ENCODE measurements at places on chromosomes 16 and 17.

DNA sequence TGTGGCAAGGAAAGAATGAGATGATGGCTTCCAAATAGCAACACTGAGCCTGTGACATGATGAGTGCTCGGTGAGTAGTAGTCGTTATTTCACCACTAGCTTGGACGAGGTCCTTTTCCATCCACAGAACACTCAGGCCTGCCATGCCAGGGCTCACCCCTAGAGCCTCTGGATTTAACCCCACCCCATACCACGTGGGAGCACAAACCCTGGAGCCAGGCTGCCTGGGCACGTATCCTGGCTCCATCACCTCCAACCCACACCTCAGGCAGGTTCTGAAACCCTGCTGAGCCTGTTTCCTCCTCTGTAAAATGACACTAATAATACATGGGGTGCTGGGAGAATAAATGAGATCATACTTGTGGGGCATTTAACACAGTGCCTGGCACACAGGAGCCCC, 192.4 kb downstream of the KATNIP start:
- DNase-seq: no peak

DNA sequence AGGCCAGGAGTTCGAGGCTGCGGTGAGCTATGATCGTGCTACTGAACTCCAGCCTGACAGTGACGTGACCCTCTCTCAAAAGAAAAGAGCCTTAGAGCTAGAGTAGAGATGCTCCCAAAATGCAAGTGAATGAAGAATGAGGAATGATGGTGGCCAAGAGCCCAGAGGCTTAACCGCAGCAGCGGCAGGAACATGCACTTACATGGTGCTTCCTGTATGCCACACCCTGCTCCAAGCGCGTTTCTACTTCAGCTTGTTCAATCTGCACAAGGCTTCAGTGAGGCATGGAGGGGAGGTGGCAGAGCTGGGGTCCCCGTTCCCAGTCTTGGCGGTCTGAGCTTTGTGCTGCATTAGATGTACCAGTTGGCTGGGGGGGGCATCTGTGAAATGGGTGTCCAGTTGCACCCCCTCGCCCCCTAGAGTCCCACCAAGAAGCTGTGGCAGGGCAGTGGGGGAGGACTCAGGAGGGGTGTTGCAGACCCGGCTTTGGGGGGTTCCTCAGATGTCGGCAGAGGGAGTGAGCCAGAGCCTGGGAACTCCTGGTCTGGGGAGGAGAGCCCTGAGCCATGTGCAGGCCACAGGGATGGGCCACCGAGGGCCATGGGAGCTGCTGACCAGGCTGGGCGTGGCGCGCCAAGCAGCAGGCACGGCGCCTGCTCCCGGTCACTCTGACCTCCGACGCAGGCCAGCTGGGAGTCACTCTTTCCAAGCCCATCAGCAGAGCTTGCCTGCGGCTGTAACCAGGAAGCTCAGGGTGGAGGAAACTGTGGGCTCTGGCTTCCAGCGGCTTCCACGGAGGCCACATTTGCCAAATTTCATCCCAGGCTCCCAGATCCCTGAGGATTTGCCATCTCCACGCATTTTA, 260.1 kb downstream of the PARN start:
- no peak for DNase-seq

GRCh38 chr17:78912082-78912481, 9.1 kb upstream of the CEP295NL start:
- DNase-seq: peak; percentile 57

- peak; percentile 10 for DNase-seq
Observed at GRCh38 chr17:37318931-37319594, 56.7 kb upstream of the C17orf78 start.

GRCh38 chr17:75601057-75601987, 13.7 kb downstream of the MYO15B start:
- DNase-seq: peak; percentile 48

DNA sequence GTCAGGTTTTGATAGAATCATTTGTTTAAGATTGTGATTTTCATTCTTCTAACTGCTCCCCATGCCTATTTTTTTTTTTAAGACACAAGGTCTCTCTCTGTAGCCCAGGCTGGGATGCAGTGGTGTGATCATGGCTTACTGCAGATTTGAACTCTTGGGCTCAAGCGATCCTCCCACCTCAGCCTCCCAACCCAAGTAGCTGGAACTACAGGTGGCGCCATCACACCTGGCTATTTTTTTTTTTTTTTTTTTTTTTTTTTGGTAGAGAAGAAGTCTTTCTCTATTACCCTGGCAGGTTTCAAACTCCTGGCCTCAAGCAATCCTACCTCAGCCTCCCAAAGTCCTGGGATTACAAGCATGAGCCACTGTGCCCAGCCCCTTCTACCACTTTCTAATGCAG, 223.3 kb downstream of the CBLN1 start:
- DNase-seq: no peak

GRCh38 chr17:41734949-41735313, 488 bp upstream of the HAP1 start:
- DNase-seq: no peak

- no peak for DNase-seq
Observed at GRCh38 chr17:77403854-77404253, 263.1 kb downstream of the SEC14L1 start.

DNA sequence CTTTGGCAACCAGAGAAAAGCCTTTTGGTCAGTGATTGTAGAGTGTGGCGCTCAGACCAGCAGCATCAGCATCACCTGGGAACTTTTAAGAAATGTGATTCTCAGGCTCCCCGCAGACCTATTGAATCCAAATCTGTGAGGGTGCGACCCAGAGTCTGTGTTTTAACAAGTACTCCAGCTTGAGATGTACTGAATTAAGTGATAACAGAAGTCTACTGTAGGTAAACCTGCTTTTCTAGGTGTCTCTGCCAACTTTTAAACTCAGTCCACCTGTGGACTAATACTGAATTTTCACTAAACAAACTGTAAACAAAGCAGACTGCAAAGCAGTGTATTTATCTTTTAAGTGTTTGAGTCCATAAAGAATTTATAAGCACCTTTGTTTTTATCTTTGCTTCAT, 43.6 kb downstream of the NUP93 start:
- no peak for DNase-seq

DNA sequence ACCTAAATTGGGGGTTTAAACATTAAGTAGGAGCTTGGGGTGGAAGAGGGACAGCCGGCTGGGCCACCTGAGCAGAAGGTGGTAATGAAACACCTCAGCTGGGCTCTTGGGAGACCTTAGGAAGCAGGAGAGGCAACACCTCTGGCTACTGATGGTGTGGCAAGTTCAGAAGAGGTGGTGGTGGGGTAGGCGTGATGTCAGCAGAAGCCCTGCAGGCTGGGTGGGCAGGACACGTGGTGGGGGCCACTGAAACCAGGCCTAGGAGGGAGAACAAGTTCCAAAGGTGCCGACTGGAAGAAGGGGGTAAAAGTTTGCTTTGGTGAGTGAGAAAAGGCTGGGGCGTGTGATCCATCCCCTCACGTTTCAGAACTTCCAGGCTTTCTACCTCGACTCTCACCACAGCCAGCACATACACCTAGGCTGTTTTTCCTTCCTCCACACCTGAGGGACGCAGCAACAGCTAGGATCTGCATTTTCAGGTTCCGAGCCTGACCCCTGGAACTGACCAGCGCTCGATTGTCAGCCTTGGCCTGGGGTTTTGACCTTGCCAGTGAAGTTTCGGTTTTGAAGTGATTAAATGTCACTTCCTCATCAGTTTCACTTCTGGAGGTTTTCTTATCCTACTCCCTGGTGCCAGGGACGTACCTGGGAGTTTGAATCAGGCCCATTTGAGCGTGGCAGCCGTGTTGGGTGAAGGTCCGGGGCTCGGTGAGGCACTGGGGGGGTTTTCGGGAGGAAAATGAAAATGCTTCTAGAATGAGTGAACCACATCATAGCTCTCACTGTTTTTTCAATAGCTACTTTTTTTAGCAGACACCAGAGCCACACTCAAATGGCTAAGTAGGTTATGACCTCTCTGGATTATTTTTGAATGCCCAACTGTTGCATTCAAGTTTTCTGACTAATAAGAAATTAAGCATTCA, 10.0 kb downstream of the SNN start:
- DNase-seq: no peak

- DNase-seq: no peak
Observed at GRCh38 chr17:13584701-13585080, 17.0 kb downstream of the HS3ST3A1 start.

DNA sequence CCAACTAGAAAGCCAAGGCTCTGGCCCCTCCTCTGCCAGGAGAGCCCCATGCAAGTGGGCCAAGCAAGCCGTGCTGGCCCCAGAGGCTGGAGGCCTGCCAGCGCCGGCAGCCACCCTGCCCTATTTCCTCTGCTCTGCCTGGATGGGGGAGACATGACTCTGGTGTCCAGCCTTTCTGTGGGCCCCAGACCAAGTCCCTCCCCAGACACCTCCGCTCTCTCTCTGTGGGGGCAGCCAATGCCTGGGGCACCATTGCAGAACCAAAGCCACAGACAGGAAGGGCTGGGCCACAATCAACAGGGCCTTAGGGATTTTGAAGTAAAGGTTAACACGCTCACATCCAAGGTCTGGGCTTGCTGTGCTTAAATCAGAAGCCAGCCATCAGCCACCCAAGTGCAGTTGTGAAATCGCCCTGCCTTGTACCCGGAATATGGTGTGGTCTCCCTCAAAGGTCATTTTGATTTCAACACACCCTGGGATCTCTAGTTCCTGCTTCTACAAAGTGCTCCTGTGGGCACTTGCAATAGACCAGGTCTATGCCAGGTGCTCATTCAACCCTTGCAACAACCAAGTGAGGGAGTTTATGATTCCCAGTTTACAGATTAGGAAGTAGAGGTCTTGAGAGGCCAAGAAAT, 63.5 kb upstream of the TEX2 start:
- DNase-seq: peak; percentile 88

GRCh38 chr16:72959301-72959996, 88.5 kb downstream of the ZFHX3 start:
- no peak for DNase-seq

DNA sequence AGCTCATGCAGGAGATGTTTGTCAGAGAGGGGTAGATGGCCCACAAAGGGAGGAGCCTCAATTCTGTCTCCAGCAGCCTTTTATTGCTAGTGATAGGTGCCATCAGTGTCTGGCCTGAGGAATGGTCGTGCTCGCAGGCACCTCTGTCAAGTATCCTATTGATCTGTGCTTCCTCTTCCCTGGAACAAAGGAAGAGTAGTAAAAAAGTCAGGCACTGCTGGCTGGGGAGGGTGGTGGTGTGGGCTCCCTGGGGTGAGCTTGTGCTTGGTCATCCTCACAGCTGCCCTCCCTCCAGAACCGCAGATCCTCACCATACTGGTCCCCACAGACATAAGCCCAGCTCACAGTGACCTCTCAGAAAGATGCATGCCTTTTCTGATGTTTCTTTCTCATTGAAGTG, 15.0 kb upstream of the SALL1 start:
- DNase-seq: no peak

GRCh38 chr16:72896485-72897118, 151.3 kb downstream of the ZFHX3 start:
- DNase-seq: no peak

DNA sequence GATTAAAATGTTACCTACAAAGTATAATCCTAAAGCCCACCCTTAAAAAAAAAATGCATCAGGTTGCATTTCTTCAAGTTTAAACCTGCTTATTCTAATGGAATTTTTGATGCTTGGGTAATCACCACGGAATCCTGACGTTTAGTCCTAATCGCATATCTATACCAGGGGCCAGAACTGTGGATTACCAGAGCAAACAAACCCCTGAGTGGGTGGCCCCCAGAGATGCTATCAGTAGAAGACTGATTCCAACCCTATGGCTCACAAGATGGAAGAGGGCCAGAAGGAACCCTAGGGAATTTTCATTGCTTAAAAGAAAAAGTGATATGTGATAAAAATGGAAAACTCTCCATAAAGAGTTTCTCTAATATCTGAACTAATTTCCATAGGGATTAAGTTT, 152.2 kb upstream of the NOG start:
- no peak for DNase-seq

DNA sequence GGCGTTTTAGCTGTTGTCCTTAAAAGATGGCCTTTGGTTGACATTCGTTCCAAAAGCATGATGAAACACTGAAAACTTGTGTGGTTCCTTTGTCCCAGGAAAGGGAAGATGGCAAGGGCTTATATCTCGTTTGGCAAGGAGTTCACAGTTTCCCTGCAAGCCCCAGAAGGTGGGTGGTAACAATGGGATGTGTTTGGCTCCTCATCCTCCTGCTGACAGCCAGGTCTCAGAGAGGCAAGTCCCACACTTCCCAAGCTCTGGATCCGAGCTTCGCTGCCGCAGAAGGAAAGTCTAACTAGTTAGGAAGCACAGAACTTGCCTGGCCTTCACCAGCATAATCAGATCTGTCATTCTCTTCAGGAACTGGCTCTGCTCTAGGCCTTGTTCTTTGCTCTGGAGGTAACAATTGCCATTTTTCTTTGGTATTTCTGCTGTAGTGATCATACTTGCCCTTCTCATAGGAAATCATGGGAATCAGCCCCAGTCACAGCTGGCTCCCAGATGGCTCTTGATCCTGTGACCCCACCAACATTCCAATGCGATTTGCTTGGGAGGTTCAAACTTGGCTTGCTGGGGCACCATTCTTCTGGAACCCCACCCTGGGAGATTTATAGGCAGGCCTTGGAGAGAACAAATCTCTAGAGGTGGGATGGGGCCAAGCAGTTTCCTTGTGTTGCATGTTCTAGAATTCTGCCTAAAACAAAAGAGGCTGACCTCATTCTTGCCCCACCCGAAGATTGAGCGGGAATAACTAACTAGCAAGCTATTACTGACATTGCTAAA, 17.9 kb downstream of the KPNA2 start:
- no peak for DNase-seq

DNA sequence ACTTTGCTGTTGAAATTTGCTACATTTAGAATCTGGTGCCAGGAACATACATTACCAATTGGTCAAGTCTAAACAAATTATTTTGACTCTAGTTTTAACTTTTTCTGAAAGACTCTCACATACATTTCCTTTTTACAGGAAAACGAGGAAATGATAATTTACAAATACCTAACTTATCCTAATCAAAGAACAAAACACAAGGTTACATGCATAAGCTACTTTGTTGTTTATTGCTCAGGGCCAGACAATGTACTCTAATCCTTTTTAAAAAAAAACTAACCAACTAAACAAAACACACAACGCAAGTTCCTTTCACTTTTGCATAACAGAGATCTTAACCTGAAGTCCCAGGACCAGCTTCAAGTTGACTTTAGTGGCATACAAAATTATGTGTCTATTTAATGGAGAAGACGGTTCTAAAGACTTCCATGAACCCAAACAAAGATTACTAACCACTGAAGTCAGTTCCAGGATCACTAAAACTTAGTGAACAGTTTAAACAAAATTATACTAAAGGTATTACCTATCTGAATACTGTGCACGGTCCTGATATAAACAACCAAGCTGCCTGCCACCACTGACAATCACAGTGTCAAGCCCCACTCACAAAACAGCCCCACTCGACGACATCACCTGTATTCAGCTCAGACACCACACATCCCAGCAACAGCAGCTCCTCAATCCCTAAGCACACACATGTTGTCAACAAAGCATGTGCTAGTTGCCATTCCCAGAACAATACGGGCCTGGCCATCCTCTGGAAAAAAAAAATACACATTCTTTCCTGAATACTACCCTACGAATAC, 1.9 kb downstream of the ZNF652 start:
- DNase-seq: no peak
